ENCODE measurements at places on chromosomes 3 and 15. TPM values are rescaled to one million over a fixed set of nuclear protein-coding genes. Genes with fewer than 3 reads are reported as not detected.

DNA sequence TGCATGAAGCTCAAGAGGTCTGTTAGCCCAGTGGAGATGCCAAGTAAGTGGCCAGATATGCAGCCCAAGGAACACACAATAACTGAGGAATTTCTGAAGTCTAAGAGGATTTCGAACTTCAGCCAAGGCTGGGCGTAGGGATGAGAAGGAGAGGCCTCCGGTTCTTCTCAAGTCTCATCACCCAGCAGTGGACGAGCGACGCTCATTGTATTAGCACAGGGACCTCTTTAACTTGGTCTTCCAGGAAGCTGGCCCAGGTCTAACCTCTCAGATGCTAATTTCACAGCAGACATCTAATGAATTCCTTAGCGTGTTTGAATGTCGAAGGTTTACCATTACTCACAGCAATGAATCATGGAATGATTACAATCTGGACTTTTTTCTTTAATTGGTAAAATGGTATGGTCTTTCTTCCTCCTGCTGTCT lies 85.0 kb downstream of the HES1 start:
- DNase-seq = no peak

GRCh38 chr3:172799246-172799645 lies 48.7 kb downstream of the ECT2 start:
- no peak for DNase-seq

GRCh38 chr3:59644479-59645402 lies 594.9 kb upstream of the CFAP20DC start:
- DNase-seq = no peak

DNA sequence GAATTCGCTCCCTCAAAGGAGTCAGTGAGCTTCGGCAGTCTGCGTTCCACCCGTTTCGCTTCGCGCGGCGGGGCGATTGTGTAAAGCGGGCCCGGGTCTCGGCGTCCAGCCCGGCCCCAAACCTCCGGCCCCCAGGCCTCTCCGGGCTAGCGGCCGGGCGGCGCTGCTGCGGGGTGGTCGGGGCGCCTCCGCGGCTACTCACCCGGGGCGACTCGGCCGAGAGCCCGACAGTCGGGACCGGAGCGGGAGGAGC lies 412 bp downstream of the CHDH start:
- DNase-seq = no peak

- no peak for DNase-seq
Observed at GRCh38 chr3:64039332-64039731, 16.0 kb upstream of the PSMD6 start.

GRCh38 chr3:123326531-123326930 lies 122.4 kb downstream of the ADCY5 start:
- DNase-seq = no peak

- DNase-seq = no peak
Observed at GRCh38 chr15:70210076-70210475, 112.4 kb upstream of the TLE3 start.

The AMT gene
- total RNA-seq = 20.1 TPM

The ADAMTS7 gene
- total RNA-seq = 17.8 TPM

The ADAMTS9 gene
- total RNA-seq = 53.6 TPM

The HAUS2 gene
- total RNA-seq = 14.7 TPM
